Activated CD4-positive, alpha-beta T cell treated with anti-CD3 and anti-CD28 coated beads for 48 hours (primary cell): ENCODE measurements at places on chromosomes 3 and 15.

DNA sequence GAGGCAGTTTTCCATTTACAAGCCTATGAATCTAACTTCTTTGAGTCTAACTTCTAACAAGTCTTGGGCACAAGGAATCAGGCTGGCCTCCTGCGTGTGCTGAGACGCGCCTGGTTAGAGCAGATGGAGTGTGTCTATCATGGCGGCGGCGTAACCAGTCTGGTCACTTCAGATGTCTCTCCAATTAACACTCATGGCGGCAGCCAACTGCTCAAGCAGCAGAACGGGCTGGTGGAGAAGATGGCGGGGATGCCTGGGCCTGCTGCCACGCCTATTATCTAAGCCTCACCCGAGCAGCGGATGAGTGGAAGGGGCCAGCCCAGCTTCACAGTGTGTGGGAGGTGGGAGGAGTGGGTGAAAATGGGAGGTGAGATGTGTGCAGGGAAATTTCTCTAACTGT, 246.4 kb upstream of the TPRG1 start:
- no peak for DNase-seq

GRCh38 chr3:77041811-77042210, 1.9 kb downstream of the ROBO2 start:
- no peak for DNase-seq

DNA sequence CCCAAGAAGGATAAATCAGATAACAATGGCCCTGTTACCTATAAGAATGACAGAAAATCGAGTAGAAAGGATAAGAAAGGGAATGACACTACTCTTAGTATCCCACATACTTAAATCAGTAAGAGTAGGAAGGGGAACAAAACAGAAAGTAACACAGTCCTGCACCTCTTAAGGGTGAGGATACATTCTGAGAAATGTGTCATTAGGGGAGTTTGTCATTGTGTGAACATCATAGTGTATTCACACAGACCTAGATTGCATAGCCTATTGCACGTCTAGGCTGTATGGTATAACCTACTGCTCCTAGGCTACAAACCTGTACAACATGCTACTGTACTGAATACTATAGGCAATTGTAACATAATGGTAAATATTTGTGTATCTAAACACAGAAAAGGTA, 142.6 kb downstream of the PLCH1 start:
- DNase-seq, result no peak

- DNase-seq, result no peak
Measured at GRCh38 chr3:115930922-115931321, 307.6 kb downstream of the GAP43 start.

DNA sequence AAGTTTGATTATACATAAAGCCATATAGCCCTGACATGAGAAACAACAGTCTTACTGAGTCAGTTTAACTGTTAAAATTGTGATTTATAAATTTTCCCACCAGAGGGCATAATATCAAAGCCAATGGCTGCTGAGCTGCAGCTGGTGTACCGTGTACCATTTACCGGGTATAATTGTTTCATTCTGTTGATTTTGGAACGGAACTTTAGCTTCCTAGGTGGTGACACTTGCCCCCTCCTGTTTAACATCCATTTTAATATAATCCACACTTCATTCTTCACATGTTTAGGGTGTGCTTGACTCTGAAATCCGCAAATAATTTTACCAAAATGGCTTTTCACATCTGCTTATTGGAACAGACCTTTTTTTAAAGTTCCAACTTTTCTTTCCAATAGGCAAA, 72.8 kb downstream of the SLC9A9 start:
- no peak for DNase-seq

GRCh38 chr3:43022121-43022520, 43.0 kb downstream of the GASK1A start:
- no peak for DNase-seq

DNA sequence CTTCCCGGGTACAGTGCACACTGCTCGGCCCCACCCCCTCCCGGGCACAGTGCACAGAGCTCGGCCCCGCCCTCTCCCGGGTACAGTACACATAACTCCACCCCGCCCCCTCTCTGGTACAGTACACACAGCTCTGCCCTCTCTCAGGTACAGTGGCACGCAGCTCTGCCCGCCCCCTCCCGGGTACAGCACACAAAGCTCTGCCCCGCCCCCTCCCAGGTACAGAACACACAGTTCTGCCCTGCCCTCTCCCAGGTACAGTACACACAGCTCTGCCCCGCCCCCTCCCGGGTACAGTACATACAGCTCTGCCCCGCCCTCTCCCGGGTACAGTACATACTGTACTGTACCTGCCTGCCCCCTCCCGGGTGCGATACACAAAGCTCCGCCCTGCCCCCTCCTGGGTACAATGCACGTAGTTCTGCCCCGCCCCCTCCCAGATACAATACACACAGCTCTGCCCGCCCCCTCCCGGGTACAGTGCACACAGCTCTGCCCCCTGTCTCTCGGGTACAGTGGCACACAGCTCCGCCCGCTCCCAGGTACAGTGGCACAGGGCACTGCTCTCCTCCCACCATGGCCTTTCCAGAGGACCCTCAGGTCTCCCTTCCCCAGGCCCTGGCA, 16.4 kb upstream of the PRR20G start:
- DNase-seq, result peak; percentile 7

DNA sequence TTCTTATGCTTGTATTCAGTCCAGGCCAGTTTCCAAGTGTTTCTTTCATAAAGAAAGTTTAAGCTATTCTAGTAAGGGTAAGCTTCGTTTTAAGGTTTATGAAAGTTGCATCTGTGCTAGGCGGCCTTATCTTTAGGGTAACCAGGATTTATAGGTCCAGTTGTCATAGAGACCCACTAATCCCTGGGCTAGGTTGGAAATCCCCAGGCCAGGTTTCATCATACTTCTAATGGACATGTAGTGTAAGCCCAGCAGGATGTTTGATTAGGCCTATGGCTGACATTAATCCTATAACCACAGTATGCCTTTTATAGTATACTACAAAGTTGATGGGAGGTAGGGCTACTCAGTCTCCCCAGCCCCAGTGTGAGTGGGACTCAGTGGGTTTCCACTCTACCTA, 312.4 kb downstream of the CACNA2D3 start:
- DNase-seq, result no peak

GRCh38 chr3:28232659-28233058, 8.8 kb upstream of the CMC1 start:
- DNase-seq, result no peak

GRCh38 chr3:40615110-40615915, 90.6 kb downstream of the ZNF621 start:
- DNase-seq, result no peak

DNA sequence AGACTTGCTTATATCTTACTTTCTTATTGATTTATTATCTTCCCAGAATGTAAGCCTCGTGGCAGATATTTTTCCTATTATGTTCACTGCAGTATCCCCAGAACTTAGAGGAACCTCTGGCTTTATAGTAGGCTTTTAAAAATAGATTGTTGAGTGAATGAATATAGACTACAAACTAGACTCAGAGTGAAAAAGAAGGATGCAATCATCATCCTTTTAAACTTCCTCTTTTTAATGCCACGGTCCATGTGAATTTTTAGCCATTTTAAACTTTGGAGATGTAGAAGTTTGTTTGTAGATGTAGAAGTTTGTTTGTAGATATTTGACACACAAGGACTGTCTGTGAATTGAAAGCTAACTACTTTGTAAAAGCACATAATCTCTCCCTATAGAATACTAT, 7.2 kb upstream of the P2RY12 start:
- DNase-seq, result no peak

DNA sequence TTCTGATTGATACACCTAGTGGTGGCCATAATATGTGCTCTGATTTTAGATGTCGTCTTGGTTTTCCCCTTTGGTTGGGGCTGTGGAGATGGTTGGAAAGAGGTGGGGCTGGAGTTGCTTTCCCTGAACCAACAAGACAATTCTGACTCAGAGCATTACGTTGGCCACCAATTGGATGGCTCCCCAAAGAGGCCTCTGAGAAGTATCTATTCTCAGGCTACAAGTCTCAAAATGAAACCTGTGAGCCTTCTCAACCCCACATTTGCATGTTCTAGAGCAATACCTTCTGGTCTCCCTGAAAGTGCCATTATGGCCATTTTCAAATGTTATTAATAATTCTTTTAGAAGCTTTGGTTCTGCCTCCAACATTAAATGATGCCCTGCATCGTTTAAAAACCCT, 188.4 kb upstream of the WNT5A start:
- DNase-seq, result peak; percentile 3

GRCh38 chr3:69354948-69355347, 30.9 kb downstream of the FRMD4B start:
- DNase-seq, result no peak

DNA sequence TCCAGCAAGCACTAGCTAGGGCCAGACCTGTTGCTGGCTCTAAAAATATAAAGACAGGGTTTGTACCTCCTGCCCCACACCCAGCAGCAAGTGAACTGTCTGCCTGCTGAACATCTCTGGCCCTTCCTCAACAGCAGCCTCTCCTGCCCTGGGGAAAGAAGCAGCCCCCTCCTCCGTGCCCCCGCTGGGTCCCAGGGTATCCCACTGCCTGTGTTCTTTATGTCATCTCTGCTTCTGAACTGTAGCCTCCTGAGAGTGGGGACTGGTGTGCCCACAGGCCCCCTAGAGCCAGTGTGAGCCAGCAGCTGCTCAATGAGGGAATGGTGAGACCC, 54.5 kb downstream of the ACAD9 start:
- no peak for DNase-seq
